ENCODE measurements at places on chromosomes 1 and 21.
A peak's percentile ranks its signal among the peaks of the same experiment; 100 is the strongest.

- DNase-seq = no peak
Observed at GRCh38 chr21:38424305-38425019, 73.8 kb downstream of the ERG start.

GRCh38 chr1:185894791-185895190, 160.6 kb downstream of the HMCN1 start:
- no peak for DNase-seq

DNA sequence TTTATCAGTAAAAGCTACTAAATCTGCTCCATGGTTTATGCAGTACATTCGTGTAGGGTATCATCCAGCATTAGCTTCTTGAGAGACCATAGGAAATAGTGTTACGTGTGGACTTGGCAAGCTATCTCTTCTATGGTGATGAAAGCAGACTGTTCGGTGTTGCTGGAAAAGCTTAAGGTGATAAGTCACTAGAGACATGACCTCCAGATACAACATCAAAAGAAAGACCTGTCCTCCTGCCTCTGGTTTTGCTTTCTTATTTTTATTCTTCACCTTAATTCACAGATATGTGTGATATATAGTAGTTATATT, 53.5 kb upstream of the S1PR1 start:
- no peak for DNase-seq

DNA sequence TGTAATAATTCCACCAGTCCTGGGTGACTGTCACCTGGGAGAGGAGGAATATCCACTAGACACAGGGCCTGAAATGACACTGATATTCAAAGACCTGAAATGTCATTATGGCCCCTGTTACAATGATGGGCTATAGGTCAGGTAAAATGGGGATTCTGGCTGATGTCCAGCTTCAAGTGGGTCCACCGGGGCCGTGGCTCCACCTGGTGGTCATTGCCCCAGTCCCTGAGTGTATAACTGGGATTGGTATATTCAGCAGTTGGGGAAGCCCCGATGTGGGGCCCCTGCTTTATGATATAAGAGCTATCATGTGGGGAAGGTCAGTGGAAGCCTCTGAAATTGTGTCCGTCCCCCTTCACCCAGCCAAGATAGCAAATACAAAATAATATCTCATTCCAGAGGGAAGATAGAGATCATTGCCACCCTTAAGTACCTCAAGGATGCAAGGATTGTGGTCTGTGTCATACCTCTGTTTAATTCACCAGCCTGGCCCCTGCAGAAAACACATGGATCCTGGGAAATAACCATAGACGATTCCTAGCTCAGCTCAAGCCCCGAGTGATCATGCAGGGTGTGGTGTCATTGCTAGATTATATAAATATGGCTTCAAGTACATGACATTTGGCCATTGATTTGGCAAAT, 19.4 kb downstream of the PLEKHO1 start:
- DNase-seq = no peak

DNA sequence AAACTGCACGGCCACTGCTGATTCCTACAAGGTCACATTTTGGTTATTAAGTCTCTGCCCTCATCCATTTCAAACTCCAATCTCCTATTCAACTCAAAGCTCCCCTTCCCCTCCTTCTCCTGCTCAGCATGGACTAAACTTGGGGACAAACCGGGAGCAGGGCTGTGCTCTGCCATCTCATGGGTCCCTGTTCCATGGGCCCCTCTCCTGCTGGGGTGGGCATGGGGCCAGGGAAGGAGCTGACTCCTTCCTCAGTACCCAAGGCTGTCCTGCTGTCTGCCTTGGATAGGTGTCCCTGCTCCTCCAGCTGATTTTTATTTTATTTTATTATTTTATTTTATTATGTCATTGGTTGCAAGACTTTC, 27.1 kb downstream of the TNNT2 start:
- no peak for DNase-seq

DNA sequence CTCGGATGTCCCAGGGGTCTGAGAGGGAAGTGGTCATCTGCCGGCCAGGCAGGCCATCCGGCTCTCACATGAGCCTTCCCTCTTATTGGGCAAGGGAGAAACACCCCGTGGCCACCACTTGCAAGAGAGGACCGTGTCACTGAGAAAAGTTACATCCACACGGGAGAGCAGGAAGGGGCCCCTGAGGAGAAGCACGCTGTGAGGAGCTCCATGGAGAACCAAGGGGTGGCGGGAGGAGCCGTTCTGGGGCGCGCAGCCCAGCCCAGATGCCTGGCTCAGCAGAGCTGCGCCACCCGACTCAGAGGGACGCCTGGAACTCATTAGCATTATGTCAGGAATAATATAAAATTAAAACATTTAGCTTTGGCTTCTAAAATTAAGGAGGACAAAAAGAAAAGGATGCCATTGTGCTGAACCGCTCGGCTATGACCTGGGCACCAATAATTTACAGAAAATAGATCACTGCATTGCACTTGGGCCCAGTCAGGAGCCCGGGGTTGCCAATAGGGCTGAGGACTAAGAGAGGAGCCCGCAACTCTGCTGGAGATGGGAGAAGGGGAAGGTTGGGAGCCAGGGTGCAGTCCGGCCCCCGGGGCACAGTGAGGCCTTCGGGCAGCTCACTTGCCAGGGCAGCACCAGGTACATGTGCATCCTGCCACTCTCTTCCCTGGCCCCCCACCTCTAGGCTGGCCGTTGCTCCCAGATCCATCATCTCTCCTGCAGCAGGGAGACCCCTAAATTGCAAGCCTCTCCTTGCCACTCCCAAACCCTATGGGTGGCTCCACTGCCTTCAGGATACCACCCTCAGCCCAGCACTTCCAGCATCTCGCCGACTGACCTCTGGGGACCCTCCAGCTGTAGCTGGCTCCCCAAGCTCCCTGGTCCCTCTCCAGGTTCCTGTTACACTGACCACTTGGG, 84.8 kb downstream of the DMRTB1 start:
- DNase-seq = no peak

GRCh38 chr1:189941922-189942321, 535.7 kb downstream of the BRINP3 start:
- DNase-seq = no peak

- DNase-seq = peak; percentile 51
Observed at GRCh38 chr1:97849345-97850340, 71.2 kb downstream of the DPYD start.

- no peak for DNase-seq
Observed at GRCh38 chr1:84892705-84893618, at the start of gene LPAR3. TSS of gene LPAR3 (minus strand) at chr1:84893206. CDS start at chr1:84866120, 27,086 bp downstream.

DNA sequence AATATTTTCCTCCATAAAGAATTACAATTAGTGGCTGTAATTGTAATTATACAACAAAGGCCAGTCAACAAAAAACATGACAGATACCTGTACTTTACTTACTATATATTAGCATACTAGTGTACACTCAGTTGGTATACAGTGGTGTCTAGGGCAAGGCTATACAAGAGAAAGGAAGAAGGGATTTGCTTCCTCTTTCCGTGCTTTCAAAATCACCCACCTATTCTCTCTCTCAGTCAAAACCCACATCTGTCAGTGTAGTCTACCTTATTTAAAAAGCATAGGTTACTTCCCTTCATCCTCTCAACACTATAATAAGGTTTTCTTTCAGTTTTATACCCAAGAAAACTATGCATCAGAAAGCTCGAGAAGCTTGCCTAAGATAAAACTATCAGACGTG, 355.8 kb upstream of the NR5A2 start:
- no peak for DNase-seq

DNA sequence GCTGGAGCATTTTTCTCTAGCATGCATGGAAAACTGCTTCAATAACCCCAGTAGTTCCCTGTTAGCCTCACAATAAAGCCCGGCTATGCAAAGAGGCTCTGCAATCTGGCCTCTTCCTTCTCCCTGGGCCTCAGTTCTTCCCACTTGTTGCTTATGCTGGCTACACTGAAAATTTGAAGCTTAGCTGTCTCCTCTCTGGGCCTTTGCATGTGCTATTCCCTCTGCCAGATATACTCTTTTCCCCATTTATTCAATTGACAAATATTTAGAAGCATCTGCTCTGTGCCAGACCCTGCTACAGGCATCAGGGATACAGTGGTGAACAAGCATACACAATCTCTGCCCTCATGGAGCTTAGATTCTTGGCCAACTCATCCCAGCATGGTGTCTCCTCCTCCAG, 15.3 kb downstream of the CRYBG2 start:
- DNase-seq = no peak

DNA sequence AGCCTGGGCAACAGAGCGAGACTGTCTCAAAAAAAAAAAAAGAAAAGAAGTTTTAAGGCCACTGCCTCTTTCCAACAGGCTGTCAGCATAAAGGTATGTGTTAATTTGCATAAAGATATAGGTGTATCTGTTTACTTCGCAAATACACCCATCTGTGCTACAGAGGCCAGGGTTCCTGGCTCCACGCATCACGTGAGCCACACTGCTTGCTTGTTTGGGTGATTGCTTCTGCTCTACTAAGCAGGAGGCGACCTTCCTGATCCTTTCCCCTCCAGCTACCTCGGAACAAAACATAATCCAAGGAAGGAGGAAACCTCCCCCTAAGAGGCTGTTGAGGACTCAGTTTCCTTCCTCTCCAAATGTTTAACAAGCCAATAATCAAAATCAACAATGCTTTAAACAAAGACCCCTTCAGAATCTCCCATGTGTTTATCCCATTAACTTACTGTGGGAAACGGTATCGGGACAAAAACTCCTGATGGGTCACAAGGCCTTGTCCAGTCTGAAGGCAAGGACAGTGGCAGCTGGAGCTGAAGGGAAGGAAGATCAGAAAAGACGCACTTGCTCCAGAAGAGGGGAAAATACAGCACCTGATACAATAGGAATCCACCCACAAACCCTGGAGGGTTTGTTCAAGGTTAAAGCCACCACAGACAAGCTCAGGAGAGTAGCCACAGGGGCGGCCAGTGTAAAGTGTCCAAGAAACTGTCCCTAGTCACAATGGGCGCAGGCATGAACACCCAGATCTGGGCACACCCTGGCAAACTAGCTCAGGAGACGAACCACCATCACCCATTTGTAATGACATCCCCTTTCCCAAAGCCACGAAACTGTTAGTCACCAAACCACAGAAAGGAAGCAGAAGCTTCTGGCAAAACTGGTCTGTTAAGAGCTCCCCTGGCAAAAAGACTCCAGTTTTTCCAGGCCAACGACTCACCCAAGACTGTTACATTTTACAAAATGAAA, 17.2 kb downstream of the CTNNBIP1 start:
- no peak for DNase-seq

DNA sequence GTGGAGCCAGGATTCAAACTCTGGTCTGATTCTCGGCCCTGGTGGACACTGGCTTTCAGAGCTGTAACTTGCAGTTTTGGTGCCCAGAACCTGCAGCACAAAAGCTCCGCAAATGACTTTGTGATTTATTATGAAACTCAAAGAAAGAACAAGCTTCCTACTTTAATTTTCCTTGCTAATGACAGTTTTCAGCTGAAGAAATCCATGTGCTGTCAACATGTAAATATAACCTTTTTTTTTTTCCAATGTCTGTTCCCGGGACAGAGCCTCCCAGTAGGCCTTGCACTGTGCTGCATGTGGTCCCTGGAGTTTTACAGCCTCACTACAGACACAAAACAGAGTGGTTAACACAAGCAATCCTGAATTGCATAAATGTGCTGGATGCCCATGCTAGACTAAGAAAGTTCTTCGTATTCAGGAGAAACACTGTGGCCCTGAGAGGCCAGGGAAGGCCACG, 62.3 kb upstream of the ANGPTL1 start:
- DNase-seq = no peak

- DNase-seq = no peak
Observed at GRCh38 chr1:19347533-19348172, 35.5 kb downstream of the SLC66A1 start.
